NT2/D1 (cell line): ENCODE measurements at places on chromosomes 11 and 22.

DNA sequence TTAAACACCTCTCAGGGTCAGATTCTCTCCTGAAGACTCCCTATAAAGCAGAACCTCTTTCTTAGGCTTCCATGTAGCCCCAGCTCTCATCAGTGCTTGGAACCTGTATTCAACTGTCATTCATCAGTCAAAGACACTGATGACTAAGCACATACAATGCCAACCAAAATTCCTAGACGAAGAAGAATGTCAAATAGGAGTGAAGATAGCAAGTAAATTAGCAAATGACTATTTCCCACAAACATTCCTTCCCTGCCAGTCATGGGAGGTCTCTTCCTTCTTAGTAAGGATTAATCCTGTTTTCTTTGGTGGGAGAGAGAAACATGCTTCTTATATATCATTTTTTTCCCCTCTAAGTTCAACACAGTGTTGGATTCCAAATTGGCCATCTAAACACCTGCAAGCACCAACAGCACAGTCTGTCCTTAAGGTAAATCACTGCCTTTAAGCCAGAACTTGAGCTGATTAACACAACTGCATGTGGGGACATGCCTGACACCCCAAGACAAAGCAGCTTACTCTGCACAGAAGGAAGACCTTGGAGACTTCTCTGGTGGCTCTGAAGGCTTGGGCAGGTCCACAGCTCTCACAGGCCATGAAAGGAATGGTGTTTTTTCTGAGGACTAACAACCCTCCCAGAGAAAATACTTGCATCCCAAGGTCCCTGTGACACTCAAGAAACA lies 47.5 kb upstream of the ME3 start:
- DNase-seq: no peak

DNA sequence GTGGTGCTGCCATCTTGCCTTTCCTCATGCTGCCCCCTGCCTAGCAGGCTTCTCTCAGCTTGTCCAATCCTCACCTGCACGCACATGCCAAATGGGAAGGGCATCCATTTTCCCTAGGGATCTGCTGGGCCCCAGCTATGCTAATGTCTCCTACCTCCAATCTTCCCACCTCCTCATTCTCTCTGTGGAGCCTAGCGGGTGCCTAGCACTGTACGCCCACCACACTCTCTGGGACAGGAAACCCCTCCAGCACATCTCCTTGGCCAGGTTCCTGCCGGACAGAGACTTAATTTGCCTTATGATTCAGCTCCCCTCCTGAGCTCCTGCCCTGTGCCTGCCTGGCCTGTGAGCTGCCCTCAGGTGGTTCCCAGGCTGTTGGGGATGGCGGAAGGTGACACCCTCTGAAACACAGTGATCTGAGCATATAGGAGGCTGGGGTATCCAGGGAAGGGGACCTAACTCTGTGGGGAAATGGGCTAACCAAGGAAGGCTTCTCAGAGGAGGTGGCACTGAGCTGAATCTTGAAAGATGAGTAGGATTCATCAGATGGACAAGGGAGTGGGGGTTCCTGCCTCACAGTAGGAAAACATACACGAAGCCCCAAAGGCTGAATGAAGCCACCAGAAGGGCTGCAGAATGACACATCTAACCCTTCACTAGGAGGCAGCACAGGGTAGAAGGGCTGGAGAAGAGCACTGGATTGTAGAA lies 79.2 kb upstream of the WNT11 start:
- DNase-seq: no peak

DNA sequence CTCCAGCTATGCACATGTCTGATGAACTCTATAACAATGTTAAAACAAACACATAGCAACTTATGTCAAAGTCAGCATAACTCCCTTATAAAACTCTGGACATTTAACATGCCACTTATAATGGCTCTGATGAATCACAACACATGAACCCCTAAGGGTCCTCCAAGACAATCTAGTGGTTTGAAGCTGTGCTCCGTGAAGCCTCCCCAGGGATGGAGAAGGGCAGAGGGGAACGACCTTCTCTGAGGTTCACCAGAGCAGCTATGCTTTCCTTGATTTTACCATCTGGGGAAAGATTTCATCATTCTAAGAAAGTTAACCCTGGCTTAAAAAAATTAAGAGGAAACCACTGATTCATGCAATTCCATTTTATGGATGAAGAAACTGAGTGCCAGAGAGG lies 84.4 kb downstream of the MPPED2 start:
- DNase-seq: no peak

DNA sequence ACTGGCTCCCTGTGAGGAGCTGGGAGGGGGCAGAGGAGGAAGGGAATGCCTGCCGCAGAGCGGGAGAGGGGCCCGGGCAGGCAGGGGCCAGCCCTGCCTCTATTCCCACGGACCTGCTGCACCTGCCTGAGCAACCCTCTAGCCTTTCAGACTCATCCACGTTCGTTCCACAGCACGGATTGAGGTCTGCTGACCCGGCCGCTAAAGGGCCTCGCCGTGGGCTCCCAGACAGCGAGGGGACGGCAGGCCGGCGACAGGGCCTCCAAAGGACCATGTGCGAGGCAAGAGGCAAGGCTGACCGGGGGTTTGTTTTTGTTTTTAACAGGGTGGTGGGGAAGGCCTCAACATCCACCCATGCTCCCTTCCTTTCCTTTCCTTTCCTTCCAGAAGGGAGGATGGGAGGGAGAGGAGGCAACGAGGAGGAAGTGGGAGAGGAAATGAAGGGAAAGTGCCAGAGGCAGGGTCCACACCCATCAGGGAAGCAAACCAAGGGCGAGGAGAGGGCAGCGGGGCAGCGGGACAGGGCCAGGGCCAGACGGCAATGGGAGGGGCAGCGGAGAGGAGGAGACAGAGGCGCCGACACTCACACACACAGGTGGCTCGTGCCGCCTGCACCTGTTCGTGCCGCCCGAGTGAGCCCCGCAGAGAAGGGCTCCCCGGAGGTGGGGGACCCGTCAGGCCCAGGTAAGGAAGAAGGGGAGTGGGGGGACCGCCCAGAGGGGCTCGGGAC lies 7.5 kb downstream of the LRFN4 start:
- no peak for DNase-seq

DNA sequence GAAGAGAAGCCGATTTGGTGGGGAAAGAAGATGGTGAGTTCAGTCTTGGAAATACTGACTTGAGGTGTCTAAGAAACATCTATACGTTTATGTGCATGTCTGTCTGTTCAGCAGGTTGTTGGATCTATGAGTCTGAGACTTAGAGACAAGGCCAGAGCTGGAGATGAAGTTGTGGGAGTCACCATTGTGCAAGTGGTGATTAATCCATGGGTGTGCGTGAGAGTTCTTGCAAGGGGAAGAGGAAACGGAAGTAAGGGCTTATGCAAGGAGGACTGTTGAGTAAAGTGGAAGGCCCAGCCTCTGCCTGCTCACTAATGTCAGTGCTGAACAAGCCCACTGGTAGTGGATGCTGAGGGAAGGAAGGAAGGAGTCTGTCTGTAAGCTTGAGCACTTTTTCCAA lies 9.7 kb downstream of the TMEM45B start:
- DNase-seq: no peak
